ENCODE measurements at places on chromosomes 16 and 17. TPM values are rescaled to one million over a fixed set of nuclear protein-coding genes. Genes with fewer than 3 reads are reported as not detected.
A peak's percentile ranks its signal among the peaks of the same experiment; 100 is the strongest.

GRCh38 chr17:77388384-77389306 lies 247.9 kb downstream of the SEC14L1 start:
- no peak for DNase-seq

PLA2G10 gene
- not detected for total RNA-seq

CACNA1G gene
- under 0.01 TPM for total RNA-seq

ZP2 gene
- total RNA-seq: not detected

DNA sequence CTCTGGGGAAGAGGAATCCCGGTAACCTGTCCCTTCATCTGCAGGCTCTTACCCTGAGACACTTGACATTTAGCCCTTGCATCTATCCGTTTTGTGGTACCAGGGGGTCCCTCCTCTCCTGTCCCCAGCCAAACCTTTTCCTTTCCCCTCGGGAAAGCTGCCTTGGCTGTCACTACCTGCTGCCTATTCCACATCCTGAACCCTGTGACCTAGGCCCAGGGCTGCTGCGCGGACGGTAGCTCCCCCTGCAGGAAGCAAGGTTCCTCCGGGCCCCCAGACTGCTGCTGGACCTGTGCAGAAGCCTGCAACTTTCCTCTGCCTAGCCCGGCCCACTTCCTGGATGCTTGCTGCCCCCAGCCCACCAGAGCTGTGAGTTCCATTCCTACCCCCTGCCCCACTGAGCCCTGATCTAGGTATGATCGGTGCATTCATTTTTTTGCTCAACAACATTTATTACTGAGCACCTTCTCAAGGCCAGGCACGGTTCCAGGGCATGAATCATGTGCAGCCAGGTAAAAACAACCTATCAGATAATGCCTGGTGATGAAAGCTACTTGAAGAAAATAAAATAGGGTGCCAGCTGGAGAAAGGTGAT lies 10.5 kb upstream of the ALDOA start:
- no peak for DNase-seq

DNA sequence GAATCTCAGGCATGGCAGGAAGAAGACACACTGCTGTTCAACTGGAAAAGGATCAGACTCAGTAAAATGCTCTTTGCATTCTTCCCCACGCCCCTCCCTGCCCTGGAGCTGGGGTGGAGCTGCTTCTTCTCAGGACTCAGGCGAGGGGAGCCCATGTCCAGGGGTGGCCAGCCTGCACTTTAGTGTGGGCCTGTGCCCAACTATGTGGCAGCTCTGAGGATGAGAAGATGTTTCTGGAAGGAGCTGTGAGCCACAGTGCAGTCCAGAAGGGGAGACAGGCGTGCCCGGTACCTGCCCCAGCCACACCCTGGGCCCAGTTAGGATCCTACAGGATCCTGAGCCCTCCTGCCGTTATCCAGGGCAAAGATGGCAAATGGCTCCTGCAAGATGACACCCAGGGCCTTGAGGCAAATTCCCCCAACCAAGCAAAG lies 120.3 kb downstream of the ANKRD11 start:
- no peak for DNase-seq

DNA sequence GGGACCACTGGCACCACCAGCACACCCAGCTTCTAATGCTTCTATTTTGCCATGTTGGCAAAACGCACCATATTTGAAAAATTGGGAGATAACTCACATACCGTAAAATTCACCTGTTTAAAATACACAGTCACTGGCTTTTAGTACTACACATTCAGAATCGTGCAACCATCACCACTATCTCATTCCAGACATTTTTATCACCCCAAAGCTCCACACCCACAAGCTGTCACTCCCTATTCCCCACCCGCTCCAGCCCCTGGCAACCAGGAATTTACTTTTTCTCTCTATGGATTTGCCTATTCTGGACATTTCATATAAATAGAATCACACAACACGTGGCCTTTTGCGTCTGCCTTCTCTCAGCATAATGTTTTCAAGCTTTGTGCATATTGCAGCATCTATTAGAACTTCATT lies 25.0 kb downstream of the PPL start:
- peak; percentile 50 for DNase-seq

DNA sequence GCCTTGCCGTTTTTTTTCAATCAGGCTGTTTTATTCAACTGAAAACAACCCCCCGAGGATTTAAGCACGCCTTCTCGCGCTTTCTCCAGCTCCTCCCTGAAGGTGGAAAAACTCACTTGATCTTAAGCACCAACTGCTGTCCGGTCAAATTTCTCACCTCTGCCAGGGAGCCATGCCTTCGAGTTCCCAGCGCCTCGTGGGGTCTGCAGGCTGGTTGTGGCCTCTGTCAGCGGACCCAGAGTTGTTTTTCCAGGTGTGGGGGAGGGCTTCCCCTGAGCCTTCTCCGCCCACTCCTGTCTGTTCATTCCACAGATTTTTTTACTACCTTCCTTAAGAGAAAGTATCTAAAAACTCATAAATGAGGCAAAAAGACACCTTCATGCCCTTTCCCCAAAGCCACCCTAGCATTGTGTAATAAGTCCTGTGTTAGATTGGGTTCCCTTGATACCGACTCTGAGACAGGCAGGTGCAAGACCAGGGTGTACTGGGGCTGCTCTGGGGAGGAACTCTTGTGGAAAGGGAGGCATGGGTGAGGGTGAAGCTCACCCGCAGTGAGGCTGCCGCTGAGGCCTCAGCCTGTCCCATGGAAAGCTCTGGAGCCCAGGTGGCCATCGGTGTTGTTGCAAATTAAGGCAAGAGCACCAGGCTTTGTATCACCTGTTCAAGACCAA lies 101.6 kb downstream of the AXIN2 start:
- DNase-seq: no peak

DNA sequence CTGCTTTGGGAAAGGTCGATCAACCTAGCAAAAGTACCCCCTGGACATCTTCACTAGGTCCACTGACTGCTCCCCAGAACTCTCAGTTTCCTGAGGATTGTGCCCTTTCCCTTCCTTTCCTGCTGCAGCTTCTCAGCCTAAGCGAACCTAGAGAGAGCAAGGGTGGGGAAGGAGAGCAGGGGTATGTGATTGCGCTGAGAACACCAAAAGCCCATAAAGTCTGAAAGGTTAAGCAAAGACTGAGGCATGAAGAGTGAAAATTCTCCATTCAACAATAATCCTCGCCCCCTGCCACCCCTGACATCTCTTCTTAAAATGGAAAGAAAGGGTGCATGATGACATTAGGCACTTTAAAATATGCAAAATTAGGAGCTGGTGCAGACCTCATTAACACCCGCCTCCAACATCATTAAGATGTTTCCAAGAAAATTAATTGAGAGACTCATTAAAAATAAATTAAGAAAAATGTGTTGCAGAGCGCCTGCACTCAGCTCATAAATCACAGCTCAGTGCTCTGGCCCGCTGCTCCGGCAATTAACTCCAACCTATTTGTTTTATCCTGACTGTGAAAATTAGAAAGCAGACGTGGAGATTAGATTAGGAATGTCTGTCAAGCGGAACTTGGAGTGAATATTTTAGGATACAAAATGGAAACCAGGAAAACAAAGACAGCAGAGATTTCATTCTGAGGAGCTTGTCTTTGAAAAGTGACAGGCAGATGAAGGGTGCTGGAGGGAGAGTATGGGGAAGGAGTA lies 49.1 kb upstream of the PMFBP1 start:
- DNase-seq: no peak

DNA sequence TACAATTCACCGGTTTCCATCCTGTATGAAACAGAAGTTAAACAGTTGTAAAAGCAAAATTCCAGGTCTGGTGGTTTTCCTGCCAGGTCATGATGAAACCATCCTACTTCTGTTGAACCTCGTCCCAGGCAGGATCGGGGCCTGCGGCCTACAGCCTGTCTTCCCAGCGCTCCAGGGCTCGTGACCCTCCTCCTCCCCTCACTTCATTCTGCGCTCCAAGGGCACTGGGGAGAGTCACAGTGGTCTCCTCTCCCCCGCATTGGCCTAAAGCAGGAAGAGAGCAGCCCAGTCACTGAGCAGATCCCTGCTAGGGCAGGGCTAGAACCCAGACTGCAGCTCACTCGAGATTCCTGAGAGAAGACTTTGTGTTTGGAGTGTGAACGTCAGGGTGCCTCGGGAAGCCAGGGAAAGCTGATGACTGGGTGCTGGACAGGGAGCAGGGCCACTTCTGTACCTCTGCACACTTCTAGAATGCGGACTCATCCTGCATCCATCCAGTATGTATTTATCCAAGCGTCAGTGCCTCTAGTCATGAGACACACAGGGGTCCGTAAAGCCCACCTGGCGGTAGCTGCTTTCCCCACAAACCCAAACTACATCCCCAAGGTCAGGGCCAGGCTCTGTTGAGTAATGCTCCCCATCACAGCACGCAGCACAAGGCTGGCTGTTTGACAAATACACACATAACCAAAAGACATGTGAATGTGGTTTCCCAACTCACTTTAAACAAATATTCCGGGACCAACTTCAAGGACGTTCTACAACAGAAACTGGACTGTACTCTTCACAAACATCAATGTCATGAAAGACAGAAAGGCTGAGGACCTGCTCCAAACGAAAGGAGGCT lies 1.7 kb upstream of the ITGAE start:
- DNase-seq: peak; percentile 73

Data from LHCN-M2 (cell line).